ENCODE measurements at places on chromosomes 2 and 18.

GRCh38 chr2:236629961-236630872 is 60.6 kb downstream of the ACKR3 start:
- no peak for DNase-seq

GRCh38 chr2:55883357-55883756 is 40.2 kb downstream of the EFEMP1 start:
- no peak for DNase-seq

- no peak for DNase-seq
Observed at GRCh38 chr2:151649966-151650365, 84.3 kb downstream of the NEB start.

DNA sequence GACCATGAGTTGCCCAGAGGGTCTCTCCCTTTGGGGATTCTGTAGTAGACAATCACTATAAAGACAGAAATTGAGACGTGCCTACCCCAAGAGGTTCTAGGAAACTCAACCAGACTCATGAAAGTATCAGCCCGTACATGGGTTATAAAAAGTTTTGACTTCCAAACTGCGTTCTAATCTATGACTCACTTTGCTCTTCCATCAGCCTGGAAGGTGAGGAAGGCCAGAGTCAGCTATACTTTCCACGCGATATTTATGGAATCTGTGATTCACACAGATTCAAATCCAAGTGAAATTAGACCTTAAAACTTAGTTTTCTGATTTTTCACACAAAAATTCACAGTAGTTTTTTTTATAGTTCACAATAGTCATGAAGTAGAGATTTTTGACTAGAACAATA is 7.7 kb upstream of the LYPD1 start:
- no peak for DNase-seq

- no peak for DNase-seq
Observed at GRCh38 chr2:65626831-65627230, 194.4 kb upstream of the SPRED2 start.

- DNase-seq: no peak
Observed at GRCh38 chr2:230557065-230557464, 141.1 kb downstream of the SP100 start.

DNA sequence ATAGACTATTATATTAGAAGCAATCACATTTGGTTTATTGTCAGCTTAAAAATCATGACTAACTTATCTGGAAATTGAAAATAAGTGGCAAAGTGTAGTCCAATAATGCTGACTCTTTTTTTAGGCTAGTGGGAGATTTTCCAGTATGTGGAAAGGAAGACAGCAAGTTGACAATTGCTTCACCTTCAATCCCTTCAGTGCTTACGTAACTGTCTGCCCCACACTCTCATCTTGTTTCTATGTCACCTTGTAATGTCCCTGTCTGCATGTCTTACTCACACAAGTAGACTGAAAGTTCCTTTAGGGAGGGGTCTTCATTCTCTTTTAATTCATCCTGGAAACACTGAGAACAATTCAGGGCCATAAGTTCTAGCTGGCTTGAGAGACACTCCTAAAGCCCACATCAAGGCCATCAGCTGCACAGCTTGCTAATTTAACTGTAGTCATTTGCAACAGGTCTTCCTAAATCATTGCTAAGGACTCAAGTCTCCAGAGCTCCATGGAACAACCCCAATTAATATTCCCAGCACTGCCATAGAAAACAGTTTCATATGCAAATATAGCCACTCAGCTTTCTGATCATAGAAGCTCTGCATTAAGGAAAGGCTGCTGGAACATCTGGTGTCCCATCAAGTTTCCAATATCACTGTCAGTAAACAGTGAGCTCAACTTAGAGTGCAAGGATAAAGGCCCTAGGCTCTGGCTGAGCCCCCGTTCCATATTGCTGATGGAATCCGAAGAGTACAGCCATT is 230.5 kb downstream of the ETAA1 start:
- DNase-seq: no peak

DNA sequence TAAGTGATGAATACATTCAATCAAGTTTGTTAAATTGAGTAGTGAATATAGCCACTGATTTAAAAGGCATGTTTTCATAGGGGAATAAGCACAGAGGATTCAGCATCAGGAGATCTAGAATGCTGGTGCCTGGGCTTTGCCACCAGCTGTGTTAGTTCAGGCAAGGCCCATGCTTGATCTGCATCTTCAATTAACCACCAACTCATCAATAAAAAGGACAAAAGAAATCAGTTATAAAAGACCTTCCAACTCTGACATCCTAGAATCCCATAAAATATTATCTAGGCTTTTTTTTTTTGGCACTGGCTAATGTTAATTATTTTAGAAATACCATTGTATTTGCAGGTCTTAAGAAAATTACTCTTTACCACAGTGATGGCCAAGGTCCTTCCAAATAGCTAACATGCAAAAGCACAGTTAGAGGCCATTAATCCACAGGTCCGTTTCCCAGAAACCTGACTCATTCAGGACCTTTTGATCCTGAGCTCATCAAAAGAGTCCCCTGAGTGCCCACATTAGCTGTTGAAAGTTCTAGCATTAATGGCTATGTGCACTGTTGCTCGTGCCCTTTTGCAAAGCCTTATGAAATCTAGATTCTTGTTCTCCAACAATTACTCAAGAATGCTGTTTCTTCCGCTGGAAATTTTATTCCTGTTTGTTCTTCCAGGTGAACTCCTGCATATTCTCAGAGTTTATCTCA is 170.0 kb downstream of the CYRIA start:
- DNase-seq: no peak

GRCh38 chr2:176491172-176491904 is 222.1 kb downstream of the MTX2 start:
- no peak for DNase-seq

- DNase-seq: no peak
Observed at GRCh38 chr2:202023198-202023903, 10.3 kb upstream of the FZD7 start.

- no peak for DNase-seq
Observed at GRCh38 chr2:231861288-231861931, 64.8 kb downstream of the NPPC start.

DNA sequence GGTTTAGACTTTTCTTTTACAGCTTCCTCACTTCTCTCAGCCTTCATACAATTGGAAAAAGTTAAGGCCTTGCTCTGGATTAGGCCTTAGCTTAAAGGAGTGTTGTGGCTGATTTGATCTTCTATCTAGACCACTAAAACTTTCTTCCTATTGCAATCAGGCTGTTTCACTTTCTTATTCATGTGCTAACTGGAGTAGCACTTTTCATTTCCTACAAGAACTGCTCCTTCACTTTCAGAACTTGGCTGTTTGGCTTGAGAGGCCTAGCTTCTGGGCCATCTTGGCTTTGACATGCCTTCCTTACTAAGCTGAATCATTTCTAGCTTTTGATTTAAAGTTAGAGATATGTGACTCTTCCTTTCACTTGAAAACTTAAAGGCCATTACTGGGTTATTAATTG is 114.3 kb downstream of the ARHGEF4 start:
- no peak for DNase-seq

DNA sequence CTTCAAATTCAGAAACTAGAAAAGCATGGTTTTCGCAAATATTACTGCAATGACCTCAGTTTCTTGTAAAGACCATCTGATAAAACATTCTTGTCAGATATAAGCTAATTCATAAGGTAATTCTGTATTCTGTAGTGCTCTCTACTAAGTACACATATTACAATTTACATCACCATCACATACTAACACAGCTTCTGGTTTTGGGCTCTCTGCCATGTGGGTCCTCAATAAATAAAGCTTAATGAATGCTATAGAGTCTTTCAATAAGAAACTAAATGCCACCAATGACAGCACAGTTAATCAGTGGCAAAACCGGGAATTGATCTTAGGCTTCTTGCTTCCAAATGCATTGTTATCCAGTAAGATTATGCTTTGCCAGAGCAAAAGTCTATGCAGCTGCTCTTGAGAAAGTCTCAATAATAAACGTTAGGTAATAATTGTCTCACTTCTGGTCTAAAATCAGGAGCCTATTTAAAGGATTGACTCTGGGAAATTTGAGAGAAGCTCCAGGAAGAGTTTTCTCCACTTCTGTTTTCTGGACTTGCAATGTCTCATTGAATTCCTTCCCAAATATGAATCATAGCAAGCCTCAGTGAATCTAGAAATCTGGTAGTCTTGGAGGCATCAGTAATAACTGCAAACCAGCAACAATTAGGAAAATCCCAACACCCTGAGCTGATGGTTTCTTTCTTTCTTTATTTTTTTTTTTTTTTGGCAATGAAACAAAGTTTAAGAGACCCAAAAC is 67.9 kb upstream of the RAPGEF4 start:
- no peak for DNase-seq

DNA sequence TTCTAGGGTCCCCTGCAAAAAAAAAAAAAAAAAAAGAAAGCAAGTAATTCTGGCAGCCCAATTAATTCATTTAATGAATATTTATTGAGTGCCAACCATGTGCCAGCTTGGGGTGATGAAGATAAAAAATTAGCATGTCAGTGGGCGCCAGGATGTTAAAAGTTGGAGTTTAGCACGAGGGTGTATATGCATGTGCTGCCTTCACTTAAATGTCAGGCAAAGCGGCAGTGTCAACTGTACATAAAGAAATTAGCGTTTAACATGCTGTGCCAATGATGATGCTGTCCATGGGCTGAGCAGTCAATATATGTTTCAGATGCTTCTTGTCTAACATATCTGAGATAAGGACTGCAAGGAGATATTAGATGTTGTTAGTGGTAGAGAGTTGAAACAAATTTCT is 49.5 kb downstream of the ASAP2 start:
- no peak for DNase-seq

- DNase-seq: no peak
Observed at GRCh38 chr2:105776560-105776928, 31.8 kb downstream of the NCK2 start.

- no peak for DNase-seq
Observed at GRCh38 chr2:48483916-48484315, 46.0 kb upstream of the STON1 start.

DNA sequence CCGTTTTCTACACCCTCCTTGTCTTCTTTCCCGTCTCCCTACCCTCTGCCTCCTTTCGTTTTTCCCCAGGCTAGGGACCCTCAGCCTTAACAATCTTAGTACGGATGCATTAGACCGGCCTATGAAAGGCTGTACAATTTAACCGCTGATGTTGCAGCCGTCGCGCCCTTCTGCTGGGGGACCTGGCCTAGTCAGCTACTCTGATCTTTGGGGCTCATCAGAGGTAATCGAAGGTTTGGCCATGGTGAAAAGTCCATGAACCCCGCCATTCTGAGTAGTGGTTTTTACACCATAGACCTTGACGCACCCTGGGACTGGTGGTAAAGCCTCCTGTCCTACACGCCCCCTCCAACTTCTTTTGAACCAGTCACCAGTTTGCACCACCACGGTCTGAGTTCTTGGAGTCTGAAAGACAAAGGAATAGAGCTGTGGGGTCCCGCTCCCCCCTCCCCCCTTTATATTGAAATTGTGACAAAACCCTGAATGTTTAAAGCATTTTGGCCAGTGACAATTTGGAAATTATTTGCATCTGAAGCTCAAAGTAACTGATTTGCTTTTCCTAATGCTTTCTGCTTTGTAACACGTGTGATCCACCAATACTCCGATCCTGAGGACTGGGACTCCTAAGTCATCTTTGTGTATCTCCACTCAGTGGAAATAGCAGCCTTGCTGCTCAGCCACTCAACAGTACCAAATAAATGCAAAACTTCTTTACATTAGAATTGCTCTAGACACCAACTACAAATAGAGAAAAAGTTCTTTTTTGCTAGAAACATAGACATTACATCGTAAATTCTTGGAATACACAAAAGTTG is 642 bp upstream of the SRSF7 start:
- peak; percentile 46 for DNase-seq

GRCh38 chr2:216222650-216223352 is 113.7 kb downstream of the XRCC5 start:
- DNase-seq: no peak
